ENCODE measurements at places on chromosomes 12 and 14.
A peak's percentile ranks its signal among the peaks of the same experiment; 100 is the strongest.

GRCh38 chr12:101935890-101936746, 58.7 kb downstream of the DRAM1 start:
- DNase-seq, result no peak

GRCh38 chr14:96888593-96888992, 91.4 kb downstream of the VRK1 start:
- no peak for DNase-seq

- DNase-seq, result no peak
Observed at GRCh38 chr12:57474862-57475261, 4.8 kb downstream of the ARHGAP9 start.

- no peak for DNase-seq
Observed at GRCh38 chr12:111314953-111315539, 53.8 kb downstream of the PHETA1 start.

GRCh38 chr14:22882529-22883172, 371 bp upstream of the REM2 start:
- DNase-seq, result peak; percentile 46

DNA sequence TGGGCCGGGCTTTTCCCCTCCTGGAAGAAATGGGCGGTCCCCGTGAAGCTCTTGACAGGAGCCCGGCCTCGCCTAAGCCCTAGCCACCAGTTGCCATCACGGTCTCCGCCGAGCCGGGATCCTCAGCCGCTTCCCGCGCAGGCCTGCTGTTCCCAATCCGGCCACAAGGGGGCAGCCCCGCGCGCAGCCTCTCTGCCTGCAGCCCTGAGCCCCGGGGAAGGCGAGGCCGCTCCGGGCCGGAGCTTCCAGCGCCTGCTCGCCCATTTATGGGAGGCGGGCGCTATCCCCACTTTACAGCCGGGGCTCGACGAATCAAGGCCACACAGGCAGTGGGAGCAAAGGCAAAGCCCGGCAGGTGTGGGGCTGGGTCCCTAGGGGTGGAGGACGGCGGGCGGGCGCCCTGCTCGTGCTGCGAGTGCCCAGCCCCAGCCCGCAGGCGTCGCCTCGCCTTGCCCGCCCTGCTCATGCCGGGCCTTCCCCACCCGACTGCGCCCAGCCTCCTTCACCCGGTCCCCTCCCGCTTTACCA, 61.5 kb downstream of the LGMN start:
- peak; percentile 71 for DNase-seq

- DNase-seq, result peak; percentile 26
Observed at GRCh38 chr12:102948941-102949352, 8.5 kb upstream of the ASCL1 start.

DNA sequence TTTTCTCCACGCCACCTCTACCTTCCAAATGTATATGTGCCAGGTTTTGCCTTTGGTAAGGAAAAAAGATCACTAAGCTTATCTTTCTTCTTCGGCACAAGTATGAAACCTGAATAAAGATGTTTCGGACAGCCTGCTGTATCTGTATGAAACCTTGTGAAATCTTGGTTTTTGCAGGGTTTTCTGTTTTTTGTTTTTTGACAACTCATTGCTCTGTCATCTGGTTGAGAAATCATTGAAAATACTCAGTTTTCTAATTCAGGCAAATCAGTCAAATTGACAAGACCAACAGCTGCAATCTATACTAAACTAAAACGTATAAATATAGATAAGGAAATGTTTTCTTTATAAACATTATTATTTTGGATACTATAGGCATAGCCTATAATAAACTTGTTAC, 63.1 kb upstream of the FGD4 start:
- DNase-seq, result no peak
